ENCODE measurements at places on chromosomes 1 and 21.

- no peak for DNase-seq
Measured at GRCh38 chr1:25944986-25945385, 38.8 kb upstream of the STMN1 start.

DNA sequence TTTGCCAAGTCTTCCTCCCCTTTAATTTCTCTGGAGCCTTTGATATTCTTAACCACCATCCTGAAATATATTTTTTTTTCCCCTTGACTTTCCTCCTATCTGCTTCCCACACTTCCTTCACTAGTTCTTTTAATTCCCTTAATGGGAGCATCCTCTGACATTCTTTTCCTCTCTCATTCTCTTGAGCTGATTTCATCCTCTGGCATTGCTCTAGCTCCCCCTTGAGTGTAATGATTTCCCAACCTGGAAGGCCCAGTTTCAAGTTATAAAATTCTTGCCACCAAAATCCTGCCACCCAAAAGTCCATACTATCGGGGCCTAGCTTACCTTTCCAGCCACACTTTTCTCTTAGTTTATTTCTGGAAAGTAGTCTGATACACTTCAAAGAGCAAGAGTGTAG, 39.5 kb upstream of the UBE2U start:
- no peak for DNase-seq

GRCh38 chr1:227740401-227740960, 5.2 kb downstream of the SNAP47 start:
- no peak for DNase-seq

GRCh38 chr1:204769997-204770396, 84.5 kb upstream of the LRRN2 start:
- no peak for DNase-seq

GRCh38 chr21:15744926-15745325, 15.1 kb downstream of the USP25 start:
- no peak for DNase-seq

GRCh38 chr1:81703756-81704463, 96.8 kb upstream of the ADGRL2 start:
- DNase-seq = no peak

GRCh38 chr1:98203466-98203865, 282.6 kb upstream of the DPYD start:
- DNase-seq = no peak

DNA sequence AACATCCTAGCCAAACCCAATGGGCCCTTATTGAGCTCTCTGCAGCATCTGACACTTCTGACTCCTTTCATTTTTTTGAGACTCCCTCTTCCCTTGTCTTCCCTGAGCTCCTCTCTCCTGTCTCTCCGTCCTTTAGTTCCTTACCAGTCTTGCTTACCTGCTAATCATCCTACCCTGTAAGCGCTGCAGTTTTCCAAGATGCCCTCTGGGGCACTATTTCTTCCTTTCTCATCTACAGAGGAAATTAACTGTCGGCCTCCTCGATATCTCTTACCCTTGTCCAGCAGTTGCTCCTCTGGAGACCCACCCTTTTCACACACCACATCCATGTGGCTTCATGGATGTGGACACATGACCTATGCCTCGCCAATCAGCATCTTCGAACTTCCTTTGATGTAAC, 6.8 kb downstream of the GPR161 start:
- no peak for DNase-seq

- DNase-seq = peak; percentile 37
Measured at GRCh38 chr1:243254233-243254926, 701 bp downstream of the CEP170 start.

GRCh38 chr1:89800022-89800655, 20.7 kb upstream of the LRRC8D start:
- no peak for DNase-seq

GRCh38 chr1:175520186-175520585, 223.2 kb downstream of the TNR start:
- no peak for DNase-seq

DNA sequence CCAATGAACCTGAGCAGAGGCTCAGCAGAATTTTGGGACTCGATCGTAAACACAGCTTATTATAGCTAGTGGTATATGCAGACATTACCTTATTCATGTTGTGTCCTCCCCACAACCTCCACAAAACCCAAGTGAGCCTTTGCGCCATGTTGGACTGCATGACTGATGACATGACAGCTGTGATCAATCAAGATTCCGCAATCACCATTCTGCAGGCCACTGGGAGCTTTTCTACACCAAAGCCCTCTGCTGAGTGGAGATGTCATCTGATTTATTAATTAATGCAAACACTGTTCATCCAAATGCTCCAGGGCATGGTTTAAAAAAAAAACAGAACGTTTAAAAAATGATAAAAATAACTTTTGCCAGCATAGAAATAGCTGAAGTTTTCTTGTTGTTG, 7.9 kb upstream of the SRP9 start:
- no peak for DNase-seq

GRCh38 chr1:236311040-236311439, 29.3 kb upstream of the ERO1B start:
- no peak for DNase-seq

GRCh38 chr1:2560299-2561073, 4.3 kb downstream of the TNFRSF14 start:
- DNase-seq = no peak

GRCh38 chr1:196393742-196394141, 214.5 kb downstream of the KCNT2 start:
- no peak for DNase-seq

- DNase-seq = no peak
Measured at GRCh38 chr1:237736372-237737029, 154.2 kb downstream of the ZP4 start.

DNA sequence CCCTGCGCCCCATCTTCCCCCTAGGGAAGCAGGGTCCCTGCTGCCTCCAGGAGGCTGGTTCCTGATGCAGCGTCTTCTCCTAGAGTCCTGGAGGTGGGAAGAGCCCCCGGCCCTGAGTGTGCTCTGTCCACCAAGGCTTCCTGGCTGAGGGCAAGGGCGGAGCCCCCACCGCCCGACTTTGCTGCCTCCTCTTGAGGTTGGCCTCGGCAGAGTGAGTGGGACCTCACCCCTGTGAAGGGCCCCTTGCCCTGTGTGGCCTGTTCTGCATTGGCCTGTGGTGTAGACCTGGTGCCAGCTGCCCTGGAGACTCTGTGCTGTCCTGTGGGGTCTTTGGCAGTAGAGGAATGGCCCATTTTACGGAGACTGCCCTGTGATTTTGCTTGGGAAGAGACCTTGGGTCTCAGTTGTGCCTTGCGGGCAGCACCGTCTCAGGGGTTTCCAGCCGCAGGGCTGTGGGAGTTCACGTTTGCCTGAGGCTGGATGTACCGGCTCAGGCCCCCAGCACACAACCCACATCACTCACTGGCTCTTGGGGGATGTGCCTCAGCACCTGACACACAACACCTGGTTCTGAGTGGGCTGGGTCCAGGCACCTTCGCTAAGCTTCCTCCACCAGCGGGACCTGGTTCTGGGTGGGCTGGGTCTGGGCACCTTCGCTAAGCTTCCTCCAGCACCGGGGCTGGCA, 73.6 kb downstream of the SKI start:
- DNase-seq = no peak

GRCh38 chr1:221187174-221187573, 307.9 kb downstream of the HLX start:
- DNase-seq = no peak

DNA sequence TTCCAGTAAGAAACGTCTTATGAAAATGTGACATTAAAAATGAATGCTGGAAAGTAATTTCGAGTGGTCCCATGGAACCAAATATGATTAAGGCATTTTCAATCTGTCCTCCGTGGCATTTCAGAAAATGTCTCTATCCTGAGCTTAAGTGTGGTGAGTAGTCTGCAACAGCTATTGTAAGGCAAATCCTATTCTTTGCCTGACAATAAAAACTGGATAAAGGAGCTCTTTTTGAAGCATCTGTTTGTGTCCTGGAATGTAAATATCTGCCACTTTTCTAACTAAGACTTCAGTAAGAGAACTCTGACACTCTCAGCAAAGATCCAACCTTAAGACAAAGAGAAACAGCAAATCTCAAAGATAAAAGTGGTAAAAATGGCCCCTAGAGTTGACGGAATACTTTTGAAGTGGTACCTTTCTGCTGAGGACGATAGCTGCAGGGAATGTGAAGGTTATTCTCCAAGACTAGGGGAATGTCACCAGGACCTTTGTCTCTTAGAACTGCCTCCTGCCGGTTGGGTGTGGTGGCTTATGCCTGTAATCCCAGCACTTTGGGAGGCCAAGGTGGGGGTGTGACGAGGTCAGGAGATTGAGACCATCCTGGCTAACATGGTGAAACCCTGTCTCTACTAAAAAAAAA, 486.7 kb upstream of the ZP4 start:
- no peak for DNase-seq

Measured in T-helper 1 cell (primary cell).